Right lobe of liver (tissue), 6 donors: ENCODE measurements at places on chromosomes 2 and 18. TPM values are rescaled to one million over a fixed set of nuclear protein-coding genes. Genes with fewer than 3 reads are reported as not detected.

GRCh38 chr2:27724191-27724590 is 47.3 kb upstream of the MRPL33 start:
- DNase-seq, result no peak

- no peak for DNase-seq
These were observed 20.6 kb upstream of the EPAS1 start for GRCh38 chr2:46276642-46277041.

- no peak for DNase-seq
These were observed 2.7 kb downstream of the MIB1 start for GRCh38 chr18:21743166-21743832.

DNA sequence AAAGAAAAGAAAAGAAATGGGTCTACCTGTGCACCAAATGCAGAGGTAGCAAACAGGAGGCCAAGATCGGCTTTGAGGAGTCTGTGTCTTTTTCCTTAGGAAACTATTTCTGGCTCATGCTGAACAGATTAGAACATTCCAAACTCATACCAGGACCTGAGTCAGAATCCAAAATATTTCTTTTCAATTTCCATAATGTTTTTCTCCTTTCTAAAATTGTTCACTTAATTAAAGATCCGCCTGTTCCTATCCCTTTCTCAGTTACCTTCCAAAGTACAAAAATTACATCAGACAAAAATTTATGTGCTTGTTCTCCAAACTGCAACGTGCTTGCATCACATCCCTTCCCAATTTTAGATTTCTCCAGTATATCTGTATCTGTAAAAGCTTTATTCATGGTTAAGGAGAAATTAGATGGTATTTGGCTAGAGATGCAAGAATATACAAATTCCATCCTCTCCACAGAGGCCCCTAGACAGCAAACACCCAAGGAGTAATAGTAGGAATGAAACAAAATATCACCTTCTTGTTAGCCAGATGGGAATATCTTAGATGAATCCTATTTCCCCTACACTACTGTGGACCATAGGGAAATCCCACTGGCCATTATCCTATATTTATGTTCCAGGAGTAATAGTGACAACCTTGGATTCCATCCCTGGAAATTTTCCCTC is 130.6 kb downstream of the LNPK start:
- no peak for DNase-seq

Gene ECEL1
- total RNA-seq, result not detected
